ENCODE measurements at places on chromosomes 7 and 10. TPM values are rescaled to one million over a fixed set of nuclear protein-coding genes. Genes with fewer than 3 reads are reported as not detected.

- DNase-seq = no peak
Measured at GRCh38 chr7:80017101-80017698, 117.4 kb upstream of the GNAI1 start.

DNA sequence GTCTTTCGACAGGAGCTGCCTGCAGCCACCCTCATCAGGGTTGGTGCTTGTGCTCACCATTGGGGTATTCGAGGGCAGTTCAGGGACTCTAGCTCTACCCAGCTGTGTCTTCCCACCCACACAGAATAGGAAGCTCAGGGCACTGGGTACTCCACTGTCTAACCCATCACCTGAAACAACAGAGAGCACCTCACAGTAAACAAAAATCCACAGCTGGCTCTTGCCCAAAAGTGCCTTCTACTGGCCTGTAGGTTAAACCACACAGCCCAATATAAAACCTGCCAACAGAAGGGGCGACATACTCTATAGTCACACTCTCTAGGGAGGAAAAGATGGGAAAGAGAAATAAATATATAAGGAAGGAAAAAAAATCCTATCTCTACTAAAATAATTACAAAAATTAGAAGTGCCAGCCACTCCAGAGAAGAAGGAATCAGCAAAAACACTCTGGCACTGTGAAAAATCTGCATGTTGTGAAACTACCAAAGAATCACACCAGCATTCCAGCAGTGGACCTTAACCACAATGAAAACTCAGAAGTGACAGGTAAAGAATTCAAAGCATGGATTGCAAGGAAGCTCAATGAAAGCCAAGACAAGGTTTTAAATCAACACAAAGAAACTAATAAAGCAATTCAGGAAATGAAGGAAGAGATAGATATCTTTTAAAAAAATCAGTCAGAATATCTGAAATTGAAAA is 110.0 kb downstream of the HGF start:
- DNase-seq = no peak

SEMA3A gene
- total RNA-seq = 29.2 TPM

DNA sequence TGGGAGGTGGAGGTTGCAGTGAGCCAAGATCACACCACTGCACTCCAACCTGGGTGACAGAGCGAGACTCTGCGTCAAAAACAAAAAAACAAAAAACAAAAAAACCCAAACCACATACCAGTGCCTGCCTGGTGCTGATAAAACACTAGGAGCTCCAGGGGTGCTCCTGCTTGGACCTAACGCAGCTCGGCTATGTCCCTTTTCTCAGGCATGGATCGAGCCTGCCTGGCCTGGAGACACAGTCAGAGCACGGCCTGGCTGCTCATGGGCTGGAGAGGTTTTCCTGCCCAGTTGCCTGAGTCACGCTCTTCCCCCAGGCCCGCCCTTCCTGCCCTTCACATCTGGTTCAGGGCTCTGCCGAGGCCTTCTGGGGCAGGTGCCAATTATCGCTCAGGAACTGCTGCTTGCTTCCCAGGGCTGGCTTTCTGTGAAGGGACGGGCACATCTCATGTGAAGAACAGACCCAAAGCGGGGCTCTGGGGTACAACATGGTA is 12.6 kb upstream of the NPFFR1 start:
- peak; percentile 36 for DNase-seq

DNA sequence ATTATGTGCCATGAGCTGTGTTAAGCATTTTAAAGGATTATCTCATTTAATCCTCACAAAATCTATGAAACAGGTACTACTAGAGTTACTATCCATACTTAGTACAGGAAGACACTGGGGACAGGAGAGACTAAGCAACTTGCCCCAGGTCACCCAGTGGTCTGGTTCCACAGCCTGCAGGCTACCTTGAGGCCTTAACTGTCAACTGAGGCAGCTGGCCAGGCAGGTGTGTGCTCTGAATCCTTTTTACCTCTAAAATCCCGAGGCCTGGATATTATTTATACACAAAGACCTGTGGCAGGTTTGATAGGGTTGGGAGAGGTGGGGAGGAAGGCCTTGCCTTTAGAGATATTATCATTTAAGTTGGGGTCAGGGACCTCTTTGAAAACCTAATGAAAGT is 3.1 kb downstream of the ZNF777 start:
- DNase-seq = no peak

C10orf105 gene
- total RNA-seq = not detected

DNA sequence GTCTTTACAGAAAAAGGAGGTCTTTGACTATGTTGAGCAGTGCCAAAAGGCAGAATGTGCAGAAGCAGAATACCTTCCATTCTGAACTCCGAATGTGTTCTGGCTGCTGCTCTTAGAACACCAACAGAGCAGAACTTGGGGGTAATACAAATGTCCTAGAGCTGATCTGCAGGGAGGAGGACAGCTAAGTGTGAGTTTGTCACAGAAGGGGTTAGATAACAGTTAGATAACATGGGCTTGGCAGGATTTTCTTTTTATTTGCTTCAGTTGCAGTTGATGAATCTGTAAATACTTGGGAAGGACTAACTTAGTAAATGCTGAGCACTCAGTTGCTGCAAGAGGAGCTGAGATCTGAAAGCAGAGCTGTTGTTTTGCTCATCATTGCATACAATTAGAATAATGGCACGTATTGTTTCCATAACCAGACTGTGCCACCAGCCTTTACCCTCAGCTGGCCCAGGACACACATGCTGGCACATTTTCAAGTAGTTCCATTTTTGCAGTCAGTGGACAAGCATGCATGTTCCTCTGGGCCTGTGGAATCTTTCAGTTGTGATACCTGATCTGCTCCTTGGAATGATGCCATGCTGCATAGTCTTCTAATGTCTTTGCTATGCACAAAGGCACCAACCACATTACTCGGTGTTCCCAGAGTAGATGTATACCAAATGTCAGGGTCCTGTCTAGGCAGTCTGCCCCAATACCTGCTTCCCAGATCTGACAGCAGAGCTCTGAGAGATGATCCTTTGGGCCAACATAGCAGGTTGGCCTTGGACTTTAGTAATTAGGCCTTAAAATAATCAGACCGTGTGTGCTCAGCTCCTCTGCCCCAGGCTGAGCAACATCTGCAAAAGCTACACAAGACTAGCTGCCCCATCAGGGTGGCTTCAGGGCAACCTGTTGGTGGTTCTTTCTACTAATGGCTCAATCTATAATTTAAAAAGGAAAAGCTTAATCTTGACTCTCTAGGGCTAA is 55.7 kb downstream of the GSDME start:
- DNase-seq = peak; percentile 11

DNA sequence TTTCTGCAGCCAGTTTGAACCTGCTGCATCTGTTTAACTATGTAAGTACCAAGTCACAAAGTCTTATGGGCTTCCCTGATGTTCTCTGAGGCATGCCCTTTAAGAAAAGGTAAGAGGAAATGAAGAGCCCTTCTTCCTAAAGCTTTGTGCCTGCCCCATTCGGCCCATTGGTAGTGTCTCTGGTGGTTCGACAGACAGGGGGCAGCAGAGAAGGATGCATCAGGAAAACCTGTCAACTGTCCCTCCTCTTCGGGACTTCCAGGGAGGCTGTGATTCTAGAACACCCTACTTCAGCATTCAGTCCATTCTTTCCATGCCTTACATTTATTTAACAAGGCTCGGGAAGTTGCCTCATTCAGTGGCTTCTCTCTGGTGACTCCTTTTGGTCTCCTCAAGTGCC is 1.9 kb upstream of the SFRP4 start:
- DNase-seq = no peak

GRCh38 chr7:30269490-30269889 is 14.9 kb upstream of the ZNRF2 start:
- no peak for DNase-seq

DNA sequence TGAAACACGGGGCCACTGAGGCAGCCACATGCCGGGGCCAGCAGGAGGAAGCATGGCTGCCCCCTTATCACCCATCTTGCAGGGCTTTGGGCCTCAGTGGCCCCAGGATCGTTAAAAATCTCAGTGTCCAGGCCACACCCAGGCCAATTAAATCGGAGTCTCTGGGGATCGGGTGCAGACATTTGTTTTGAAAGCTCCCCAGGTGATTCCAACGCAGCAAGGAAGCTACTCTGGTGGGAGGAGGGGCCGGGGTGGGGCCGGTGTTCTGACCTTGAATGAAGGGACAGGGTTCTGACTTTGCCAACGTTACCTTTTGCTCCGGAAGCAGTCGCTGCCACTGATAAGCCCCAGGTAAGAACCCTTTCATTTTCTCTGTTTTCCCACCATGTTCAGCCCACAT is 412.3 kb upstream of the FOXK1 start:
- DNase-seq = no peak

INPP5A gene
- total RNA-seq = 62.3 TPM

AOC1 gene
- total RNA-seq = not detected

GRCh38 chr10:131585761-131586160 is 274.2 kb upstream of the TCERG1L start:
- DNase-seq = no peak

GRCh38 chr10:109343293-109343692 is 580.0 kb downstream of the XPNPEP1 start:
- DNase-seq = no peak

GRCh38 chr10:127802531-127803095 is 65.6 kb downstream of the FOXI2 start:
- DNase-seq = no peak

GRCh38 chr7:127941476-127942210 is 89.6 kb downstream of the LRRC4 start:
- no peak for DNase-seq

- DNase-seq = no peak
Measured at GRCh38 chr7:15446722-15447121, 115.1 kb downstream of the AGMO start.

GRCh38 chr10:8063935-8064334 is 9.4 kb downstream of the GATA3 start:
- no peak for DNase-seq

DNA sequence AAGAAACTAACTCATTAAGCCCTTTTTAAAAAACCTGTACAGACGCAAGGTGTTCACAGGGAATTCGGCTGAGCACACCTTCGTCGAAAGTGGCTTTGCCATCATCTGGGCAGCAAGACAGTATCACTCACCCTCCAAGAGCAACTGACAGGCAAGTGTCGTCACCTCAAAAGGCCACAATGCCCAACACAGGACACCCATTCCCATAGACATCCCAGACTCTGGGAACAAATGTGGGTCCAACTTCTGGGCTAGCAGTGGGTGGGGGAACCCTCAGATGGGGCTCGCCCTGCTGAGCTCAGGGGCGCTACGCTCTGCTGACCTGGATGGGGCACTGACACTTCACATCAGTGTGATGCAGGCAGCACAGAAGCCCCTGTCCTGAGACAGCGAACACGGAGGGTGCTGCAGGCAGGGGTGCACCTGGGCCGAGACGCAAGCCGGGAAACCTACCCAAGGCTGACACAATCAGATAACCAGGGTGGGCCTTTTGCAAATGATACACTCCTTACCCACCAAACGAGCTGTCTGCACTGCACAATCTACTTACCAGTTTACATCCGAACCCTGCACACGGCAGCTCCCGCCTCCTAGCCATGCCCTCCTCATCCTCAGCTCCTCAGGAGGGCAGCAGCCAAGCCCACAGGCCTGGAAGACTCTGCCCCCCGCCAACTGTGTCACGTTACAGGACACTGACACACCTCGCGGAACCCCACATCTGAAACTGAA is 1.7 kb downstream of the DIP2C start:
- no peak for DNase-seq

- peak; percentile 57 for DNase-seq
Measured at GRCh38 chr10:25725917-25726716, 207.9 kb upstream of the MYO3A start.

KIAA1217 gene
- 1.1 TPM for total RNA-seq

PON3 gene
- not detected for total RNA-seq

DNA sequence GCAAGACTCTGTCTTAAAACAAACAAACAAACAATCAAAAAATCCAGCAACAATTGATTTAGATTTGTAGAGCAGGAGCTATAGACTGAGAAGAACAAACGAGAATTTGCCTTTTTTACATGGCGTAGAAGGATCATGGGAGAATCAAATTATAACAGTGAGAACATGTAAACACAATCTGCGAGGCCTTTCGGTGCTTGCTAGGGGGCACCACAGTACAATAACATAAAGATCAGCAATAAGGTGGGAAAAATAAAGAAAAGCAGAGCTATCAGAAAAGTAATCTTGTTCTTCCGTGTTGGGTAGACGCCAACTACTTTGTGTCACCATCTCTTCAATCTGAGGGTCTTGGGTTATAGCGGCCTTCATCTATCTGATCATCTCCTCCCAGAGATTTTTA is 82.2 kb downstream of the NOD1 start:
- no peak for DNase-seq

GRCh38 chr10:97564776-97565175 is 7.8 kb upstream of the ANKRD2 start:
- DNase-seq = no peak

FAM25A gene
- not detected for total RNA-seq

DNA sequence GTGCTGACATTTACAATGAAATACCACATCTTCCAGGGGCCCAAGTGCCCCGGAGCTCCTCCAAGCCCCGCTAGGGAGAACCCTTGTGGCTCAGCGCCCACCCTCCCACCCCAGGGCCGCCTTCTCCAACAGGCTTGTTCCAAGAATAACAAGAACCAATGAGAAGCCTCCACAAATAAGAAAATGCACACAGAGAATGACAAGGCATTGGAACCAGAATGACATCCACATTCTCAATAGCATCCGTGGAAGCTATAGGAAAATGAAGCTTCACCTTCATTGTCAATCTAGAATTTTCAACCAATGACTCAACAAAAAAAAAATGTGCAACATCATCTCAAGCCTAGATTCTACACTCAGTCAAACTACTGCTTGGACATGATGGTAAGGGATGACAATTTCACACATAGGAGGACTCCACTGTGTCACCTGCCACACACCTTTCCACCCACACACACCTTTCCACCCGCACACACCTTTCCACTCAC is 50.4 kb upstream of the PPP2R2D start:
- no peak for DNase-seq

All from SJSA1 (cell line).